ENCODE measurements at places on chromosomes 6 and 20.

GRCh38 chr20:6580486-6580885 is 187.0 kb upstream of the BMP2 start:
- DNase-seq, result no peak

GRCh38 chr20:40636486-40636885 is 52.5 kb downstream of the MAFB start:
- no peak for DNase-seq

DNA sequence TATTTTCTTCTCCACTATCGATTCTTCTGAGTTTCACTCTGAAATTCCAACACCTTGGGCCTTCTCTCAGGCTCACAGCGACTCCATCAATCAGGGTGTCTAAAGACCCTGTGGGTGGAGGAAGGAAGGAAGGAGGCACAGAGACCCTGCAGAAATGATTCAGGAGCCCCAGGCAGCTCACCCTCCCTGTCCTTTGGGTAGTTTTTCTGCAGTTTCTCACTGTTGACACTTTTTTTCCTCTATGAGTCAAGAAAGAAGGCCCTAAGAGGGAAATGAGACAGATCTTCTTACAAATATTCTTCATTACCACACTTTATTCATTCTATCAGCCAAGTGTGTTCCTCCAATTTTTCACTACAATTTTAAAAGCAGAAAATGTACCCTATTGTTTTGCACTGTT is 34.2 kb upstream of the TBXT start:
- DNase-seq, result no peak

- no peak for DNase-seq
These were observed 122.3 kb downstream of the KIF6 start for GRCh38 chr6:39602601-39603519.

DNA sequence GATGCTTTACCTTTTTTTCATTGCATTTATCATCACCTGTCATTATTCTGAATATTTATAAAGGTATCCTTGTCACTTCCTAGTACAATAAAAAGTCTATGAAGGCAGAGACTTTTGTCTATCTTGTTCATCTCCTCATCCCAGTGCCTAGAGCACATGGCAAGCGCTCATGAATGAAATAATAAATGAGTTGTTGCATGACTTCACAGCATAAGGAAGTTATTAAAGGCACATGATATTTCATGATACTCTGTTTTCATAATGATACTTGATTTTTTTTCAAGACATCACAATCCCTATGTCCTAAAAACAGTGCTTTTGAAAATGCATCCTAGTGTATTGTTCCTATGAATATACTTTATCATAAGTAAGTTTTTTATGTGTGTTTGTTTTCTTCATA is 310.6 kb upstream of the RSPO3 start:
- DNase-seq, result no peak

DNA sequence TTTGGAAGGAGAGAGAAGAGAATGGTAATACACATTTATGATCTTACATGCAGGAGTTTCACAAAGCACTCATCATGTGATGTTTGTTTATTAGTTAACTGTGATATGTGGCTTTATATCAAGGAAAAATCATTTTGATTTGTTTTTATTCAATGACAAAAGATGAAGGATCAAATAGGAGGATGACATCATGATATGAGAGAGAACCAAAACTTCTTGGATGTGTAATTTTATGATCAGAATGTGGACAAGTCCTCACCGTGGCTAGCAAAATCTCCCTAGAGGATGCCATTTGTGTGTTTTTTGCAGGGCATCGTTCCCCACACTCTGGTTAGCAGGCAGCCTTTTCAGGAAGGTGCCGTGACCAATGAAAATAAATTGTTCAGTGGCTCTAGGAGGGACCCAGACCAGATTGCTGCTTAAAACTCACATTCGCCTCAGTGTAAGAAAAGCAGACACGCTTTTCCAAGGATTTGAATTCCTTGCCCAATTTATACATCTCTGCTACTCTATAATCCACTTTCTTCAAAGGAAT is 552.7 kb downstream of the NKAIN2 start:
- DNase-seq, result no peak

DNA sequence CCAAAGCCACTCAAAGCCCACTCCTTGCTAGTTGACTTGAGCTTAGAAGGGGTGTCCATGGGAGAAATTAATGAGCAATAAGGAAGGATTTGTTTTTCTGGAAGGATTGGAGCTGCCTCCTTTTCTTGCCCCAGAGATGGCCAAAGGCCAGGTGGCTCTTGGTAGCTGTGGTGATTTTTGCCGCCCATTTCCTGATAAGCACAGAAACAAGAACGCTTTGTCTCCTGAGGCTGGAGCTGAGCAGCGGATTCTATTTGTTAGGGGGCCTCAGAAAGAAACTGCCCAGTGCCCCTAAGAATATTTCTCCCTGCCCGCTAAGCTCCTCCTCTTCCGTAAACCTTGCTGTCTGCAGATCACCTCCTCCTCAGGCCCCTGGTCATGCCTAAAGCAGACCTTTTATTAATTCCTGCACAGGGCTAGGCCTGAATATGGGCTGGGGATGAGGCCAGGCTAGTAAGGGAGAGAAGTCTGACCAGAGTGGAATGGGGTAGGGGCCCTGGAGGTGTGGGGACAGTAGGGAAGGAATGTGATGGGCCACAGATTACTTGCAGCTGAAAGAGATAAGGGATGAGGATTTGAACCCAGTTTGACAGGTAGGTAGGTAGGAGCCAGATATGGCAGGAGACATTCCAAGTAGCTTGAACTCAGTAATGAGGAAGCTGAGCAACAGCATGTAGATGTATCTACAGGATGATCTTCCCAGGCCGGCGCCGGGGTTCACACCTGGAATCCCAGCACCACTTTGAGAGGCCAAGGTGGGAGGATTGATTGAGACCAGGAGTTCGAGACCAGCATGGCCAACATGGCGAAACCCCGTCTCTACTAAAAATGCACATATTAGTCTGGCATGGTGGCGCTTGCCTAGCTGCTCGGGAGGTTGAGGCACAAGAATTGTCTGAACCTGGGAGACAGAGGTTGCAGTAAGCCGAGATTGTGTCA is 71.2 kb upstream of the NAA20 start:
- no peak for DNase-seq

DNA sequence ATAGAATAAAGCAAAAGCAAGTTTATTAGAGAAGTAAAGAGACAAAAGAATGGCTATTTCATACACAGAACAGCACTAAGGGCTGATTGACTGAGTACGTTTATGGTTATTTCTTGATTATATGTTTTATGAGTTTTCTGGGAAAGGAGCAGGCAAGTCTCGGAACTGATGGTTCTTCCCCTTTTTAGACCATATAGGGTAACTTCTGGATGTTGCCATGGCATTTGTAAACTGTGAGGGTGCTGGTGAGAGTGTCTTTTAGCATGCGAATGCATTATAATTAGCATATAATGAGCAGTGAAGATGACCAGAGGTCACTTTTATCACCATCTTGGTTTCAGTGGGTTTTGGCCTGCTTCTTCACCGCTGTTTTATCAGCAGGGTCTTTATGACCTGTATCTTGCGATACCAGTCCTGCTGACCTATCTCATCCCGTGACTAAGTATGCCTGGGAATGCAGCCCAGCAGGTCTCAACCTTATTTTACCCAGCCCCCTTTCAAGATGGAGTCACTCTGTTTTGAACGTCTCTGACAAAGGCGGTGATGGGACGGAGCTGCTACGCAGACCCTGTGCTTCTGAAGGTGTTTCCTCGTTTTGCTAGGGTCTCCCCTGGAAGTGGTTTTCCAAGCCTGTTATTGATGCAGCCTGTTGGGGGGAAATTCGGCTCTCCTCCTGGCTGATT is 45.4 kb upstream of the BMP6 start:
- DNase-seq, result peak; percentile 99

- peak; percentile 89 for DNase-seq
These were observed 21.6 kb upstream of the MTRF1L start for GRCh38 chr6:153023977-153024708.

DNA sequence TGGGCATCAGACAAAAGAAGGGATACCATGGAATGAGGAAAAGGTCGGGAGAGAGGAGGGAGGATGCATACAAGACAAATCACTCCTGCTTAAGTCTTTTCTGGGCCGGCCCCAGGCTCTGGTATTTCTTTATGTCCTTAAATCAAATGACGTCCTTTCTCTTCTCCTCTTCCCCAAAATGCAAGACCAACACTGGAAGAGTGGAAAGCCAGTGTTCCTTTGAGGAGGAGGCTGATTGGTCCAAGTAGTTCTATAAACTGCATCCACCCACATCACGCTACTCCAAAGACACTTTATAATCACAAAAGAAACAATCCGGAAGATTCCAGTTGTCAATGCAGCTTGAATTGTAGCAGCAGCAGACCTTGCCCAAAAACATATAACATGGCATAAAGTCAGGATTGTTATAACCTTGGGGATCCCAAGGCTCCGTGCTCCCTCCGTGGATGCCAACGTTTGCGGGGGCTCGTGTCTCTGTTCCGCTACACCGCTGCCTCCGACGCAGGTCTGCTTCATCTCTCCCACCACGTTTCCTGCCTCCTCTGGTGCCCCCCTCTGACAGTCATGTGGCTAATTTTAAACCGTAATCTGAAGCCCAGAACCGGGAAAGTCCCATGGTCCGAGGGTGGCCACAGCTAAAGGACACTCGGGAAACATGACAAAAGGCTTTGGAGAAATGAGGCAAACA is 47.1 kb downstream of the MCUR1 start:
- peak; percentile 15 for DNase-seq

DNA sequence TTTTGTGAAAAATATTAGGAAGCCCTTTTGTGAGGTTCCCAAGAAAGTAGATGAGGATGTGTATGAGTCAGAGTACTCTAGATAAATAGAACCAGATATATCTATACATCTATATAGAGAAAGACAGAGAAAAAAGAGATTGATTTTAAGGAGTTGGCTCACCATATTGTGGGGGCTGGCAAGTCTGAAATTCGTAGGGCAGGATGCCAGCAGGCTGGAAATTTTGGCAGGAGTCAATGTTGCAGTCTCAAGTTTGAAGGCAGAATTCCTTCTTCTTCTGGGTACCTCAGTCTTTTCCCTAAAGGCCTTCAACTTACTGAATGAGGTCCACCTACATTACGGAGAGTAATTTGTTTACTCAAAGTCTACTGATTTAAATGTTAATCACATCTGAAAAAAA is 65.3 kb upstream of the SAMD3 start:
- DNase-seq, result no peak

DNA sequence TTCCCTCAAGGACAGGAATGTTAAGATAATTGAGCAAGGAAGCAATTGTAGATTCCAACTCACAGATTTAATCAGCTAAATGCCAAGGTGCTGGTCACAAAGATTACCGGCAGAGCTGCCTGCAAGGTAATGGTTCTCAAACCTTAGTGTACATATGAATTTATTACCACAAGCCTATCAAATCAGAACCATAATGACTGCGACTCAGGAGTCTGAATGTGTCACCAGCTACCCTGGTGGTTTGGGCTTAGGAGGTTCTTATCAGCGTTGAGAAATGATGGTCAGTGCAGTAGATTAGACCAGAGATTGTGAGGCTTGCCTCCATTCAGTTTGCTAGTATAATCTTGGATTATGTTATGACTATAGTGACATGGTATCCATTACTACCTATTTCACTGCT is 78.9 kb downstream of the MTFR2 start:
- DNase-seq, result no peak

DNA sequence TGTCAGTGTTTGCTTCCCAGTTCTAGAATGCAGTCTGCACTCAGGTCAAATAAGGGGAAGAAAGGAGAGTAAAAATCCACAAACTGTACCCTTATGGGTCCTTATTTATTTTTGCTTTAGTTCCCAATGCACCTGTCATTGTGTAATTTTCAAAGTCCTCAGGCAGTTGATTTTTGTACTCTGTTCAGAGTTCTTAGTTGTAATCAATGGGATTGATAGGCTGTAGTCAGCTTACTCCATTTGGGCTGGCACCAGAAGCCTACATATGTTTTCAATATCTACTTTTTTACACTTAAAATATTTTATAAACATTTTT is 18.6 kb downstream of the AIG1 start:
- DNase-seq, result no peak

GRCh38 chr20:3697588-3698305 is 14.7 kb downstream of the SIGLEC1 start:
- DNase-seq, result no peak

- no peak for DNase-seq
These were observed 37.2 kb upstream of the MYLK2 start for GRCh38 chr20:31781945-31782344.

GRCh38 chr20:63877755-63878470 is 12.8 kb downstream of the TPD52L2 start:
- no peak for DNase-seq

DNA sequence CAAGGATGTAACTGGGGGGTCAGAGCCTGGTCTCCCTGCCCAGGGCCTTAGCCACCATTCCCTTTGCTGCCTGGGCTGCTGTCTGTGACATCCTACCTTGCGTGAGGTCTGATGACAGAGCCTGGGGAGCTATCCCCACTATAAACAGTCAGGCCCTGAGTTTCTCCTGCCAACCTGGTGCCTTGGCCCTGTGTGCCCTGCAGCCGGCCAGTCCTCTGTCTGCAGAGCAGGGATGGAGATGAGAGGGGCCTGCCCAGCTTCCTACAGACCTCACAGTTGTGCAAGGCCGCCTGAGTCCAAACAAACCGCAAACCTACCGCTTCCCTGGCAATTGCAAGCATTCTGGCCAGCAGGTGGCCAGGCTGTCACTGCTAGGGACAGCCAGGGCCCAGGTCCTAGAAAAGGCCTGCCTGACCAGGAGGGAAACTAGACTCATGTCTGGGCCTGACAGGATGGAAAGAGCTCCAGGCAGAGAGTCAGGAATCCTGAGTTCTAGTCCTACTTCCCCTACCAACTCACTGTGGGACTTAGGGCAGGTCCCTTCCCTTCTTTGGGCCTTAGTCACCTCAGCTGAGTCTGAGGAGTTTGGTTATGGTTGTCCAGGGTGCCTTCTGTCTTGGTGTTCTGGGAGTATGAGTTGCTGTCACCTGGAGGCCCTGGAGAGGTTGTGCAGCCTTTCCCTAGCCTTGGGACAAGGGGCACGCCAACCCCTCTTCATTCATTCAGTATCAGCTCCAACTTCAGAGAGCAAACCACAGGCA is 86.2 kb downstream of the VEGFA start:
- peak; percentile 75 for DNase-seq

DNA sequence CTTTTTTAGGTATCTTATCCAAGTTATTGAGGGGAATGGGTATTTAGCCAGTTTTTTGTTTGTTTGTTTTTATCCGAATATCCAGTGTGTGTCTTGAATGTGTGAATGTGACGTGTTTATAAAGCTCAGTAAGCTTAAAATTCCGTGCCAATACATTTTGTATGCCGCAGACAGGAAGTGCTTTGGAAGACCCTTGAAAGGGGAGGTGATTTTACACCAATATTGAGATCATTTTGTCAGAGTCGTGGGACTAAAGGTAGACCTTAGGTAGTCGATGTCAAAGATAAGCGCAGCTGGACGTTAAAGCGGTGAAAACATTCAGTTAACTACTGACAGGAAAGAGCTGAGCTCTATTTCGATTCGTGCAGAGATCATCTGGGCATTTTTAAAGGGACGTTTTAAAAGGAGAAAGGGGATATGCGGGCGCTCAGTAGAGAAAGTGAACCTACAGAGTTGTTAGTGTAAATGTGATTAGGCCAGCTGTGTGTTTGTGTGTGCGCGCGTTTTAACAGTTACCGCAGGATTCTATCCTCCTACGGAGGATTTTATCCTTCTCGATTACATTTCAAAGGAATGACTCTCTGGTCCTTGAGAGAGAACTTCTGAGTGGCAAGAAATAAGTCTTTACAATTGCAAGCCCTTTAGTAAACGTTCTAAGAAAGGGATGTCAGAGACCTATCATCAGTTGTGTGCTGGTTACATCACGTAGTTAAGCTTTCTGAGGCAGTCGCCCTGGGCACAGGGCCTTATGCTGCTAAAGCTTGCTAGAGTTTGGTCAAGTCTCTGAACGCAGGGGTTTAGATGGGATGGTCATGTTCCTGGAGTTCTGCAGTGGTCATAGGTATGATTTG is 625 bp upstream of the ECHDC1 start:
- peak; percentile 83 for DNase-seq

GRCh38 chr20:910870-911770 is 5.0 kb downstream of the ANGPT4 start:
- DNase-seq, result no peak

- DNase-seq, result no peak
These were observed 18.7 kb downstream of the ASF1A start for GRCh38 chr6:118912646-118913045.

Data from OCI-M1 (cell line).